Tibial artery (tissue), 4 donors: ENCODE measurements at places on chromosomes 7 and 10.

DNA sequence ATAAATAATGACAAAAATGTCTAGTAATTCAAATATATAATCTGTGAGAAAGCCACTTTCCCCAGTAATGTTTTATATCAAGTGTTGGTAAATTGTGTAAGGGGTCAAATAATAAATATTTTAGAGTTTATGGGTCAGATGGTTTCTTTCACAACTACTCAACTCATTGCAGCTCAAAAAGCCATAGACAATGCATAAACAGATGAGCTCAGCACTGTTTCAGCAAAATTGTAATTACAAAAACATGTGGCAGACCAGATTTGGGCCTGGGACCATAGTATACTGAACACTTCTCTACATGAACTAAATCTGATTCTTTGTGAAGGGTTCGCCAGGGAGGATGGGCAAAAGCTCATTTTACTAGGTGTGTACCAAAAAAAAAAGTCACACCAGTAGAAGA, 460.8 kb downstream of the NRG3 start:
- DNase-seq = no peak

GRCh38 chr10:106947643-106948042, 216.9 kb downstream of the SORCS1 start:
- DNase-seq = no peak

- no peak for DNase-seq
These were observed 116.5 kb downstream of the ATXN7L1 start for GRCh38 chr7:105759670-105760550.

GRCh38 chr7:3559278-3559677, 258.2 kb downstream of the SDK1 start:
- DNase-seq = no peak

GRCh38 chr7:6260291-6261187, 11.9 kb downstream of the CYTH3 start:
- no peak for DNase-seq

GRCh38 chr10:115167751-115168150, 74.6 kb downstream of the ATRNL1 start:
- DNase-seq = no peak
